ENCODE measurements at places on chromosomes 6 and 20.

DNA sequence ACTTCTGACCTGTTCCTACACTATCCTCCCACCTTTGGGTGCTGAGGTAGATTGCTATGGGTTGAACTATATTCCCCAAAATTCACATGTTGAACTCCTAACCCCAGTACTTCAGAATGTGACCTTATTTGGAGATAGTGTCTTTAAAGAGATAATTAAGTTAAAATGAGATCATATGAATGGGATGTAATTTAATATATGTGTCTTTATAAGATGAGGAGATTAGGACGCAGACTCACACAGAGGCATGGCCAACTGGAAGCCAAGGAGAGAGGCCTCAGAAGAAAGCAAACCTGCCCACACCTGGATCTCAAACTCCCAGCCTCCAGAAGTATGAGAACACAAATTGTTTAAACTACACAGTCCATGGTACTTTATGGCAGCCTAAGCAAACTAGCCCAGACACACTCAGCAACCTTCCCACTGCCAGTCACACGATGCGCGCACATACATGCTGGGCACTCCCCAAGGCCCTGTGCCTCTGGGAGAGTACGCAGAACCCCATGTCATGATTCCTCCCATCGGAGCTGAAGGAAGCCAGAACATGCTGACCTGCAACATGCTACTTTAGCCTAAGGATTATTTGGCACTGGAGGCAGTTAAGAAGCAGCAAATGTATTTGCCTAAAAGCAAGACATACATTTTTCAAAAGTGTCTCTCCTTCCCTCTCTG lies 8.9 kb upstream of the SLC22A1 start:
- no peak for DNase-seq

DNA sequence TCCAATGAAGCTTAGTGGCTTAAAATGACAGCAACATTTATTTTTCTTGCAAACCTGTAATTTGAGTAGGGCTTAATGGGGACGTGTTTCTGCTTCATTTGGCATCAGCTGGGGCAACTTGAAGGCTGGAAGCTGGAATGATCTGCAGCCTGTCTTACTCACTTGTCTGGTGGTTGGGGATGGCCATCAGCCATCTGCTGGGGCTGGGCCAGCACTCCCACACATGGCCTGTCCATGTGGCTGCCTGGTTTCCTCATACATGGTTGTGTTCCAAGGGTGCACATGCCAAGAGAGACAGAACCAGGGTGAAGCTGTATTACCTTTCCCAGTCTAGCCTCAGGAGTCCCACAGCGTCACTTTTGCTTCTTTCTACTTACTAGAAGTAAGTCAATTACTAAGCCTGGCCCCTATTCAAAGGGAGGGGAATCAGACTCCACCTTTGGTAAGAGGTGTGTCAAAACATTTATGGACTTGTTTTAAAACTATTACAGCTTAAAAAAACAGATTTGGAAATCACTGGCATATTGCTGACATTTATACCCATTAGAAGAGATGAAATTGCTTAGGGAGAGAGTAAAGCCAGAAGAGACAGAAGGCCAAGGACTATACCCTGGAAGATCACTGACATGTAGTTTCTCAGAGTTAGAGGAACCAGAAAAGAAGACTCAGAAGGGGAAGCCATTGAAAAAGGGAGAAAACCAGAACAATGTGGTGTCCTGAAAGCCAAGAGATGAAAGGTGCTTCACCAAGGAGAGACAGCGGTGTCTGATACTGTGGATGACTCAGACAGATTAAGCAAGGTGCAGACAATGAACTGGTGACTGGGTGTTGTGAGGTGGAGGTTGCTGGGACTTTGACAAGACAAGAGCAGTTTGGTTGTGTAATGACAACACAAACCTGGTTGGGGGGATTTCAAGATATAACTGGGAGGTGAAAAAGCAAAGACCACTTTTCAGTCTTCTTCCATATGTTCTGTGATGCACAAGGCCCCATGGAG lies 345.2 kb downstream of the GJA1 start:
- no peak for DNase-seq

DNA sequence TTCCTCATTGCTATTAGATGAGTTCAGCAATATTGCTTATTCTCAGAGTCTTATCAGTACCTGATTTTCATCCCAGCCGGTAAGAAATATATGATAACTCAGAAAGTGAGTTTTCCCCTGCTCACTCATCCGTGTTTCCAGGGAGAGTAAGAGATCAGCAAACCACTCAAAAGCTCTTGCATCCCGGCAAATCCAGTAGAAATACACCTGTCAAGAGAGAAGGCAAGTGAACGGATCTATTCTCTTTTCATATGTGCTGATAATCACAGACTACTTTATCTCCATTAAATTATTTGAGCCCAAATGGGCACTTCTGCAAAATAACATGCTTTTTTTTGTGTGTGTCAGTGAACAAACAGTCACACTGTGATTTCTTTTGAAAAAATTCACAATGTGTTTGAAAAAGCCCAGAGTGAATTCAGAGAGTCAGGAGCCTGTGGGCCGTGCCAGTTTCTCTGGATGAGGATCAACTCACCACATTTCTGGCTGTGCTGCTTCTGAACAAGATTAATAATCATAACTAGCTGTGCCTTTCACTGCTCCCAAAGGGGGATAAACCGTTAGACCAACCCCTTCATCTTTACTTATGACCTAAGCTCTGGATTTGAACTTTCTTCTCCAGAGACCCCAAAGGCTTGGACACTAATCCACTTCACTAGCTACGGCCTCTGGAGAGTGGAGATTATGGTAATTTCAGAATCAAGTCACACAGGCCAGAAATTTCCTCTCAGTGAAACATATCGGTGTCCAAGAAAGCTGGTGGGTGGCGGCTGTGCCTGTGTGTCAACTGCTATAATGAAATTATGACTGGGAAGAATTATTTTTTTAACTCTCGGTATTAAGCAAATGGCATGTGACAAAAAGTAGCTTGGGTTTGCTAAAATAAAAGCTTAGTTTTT lies 44.2 kb downstream of the NOX3 start:
- DNase-seq = no peak

DNA sequence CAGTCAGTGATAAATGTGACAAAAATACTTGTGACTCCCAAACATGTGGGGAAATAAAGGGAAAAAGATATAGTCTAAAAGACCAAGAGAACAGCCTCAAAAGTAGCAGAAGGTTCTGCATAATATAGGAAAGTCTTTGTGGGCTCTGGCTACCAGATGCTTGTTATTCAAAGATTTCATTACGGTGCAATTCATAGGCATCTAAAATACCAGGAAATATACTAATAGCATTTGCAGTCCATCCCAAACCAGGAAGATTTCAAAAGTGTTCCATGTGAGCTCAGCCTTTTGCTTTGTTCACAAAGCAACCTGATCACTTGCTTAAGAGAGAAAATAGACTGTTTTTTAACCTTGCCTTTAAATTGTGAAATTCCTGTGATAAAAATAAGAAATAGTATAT lies 506.7 kb upstream of the MARCKS start:
- no peak for DNase-seq

- no peak for DNase-seq
These were observed 137.8 kb downstream of the TTLL2 start for GRCh38 chr6:167462514-167463312.

DNA sequence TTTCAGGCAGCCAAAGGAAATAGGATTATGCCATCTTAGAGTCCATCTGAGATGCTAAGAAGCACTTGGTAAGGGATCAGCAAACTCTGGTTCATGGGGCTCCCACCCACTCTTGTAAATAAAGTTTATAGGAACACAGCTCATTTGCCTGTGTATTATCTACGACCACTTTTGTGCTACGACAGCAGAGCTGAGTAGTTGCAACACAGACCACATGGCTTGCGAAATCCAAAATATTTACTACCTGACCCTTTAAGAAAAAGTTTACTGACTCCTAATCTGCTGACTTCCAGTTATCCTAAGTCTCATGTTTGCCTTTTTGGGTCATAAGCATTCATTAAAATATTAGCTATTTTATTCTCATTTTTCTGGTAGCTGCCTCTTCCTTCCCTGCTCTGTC lies 859.0 kb downstream of the QKI start:
- DNase-seq = no peak

- DNase-seq = no peak
These were observed 578.3 kb downstream of the HACE1 start for GRCh38 chr6:104281370-104281769.

DNA sequence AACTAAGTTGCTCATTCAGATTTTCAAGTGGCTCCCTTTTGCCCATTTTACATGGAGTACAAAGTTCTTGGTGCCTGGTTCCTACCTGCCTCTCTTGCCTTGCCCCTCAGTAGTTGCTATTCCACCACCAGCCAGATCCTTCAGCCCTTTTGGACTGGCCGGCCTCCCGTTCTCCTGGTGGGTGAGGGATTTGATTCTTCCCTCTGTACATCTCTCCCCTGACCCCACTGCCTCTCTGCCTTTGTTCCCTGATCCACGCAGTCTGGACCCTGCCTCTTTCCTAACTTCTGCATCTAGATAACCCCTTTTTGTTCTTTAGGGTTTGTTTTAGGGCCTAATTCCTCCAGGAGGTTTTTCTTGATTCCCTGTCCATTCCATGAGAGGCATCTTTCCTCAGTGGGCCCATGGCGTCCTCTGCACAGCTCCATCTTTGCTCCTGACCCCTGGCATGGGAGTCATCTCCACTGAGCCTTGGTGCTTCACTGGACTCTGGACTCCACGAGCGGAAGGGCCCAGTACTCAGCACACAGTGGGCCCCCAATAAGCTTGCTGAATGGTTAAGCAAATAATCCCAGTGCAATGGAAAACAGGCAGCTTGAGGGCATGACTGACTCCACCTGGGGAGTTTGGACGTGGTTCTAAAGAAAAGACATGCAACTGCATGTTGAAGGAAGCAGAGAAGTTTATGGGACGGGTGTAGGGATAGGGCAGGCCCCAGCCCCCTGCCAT lies 309.3 kb upstream of the SUPT3H start:
- no peak for DNase-seq

GRCh38 chr20:12058216-12058615 lies 140.5 kb downstream of the BTBD3 start:
- DNase-seq = no peak

- no peak for DNase-seq
These were observed 40.1 kb downstream of the DEFB114 start for GRCh38 chr6:49923826-49924225.

GRCh38 chr6:161544801-161545480 lies 271.1 kb upstream of the AGPAT4 start:
- DNase-seq = no peak

- no peak for DNase-seq
These were observed 34.2 kb downstream of the ABHD12 start for GRCh38 chr20:25356271-25356933.

GRCh38 chr6:106446287-106446885 lies 85.9 kb downstream of the CRYBG1 start:
- DNase-seq = no peak

GRCh38 chr20:33284284-33284683 lies 1.3 kb downstream of the BPIFB1 start:
- DNase-seq = no peak

GRCh38 chr6:21556968-21557721 lies 36.4 kb upstream of the SOX4 start:
- DNase-seq = no peak

DNA sequence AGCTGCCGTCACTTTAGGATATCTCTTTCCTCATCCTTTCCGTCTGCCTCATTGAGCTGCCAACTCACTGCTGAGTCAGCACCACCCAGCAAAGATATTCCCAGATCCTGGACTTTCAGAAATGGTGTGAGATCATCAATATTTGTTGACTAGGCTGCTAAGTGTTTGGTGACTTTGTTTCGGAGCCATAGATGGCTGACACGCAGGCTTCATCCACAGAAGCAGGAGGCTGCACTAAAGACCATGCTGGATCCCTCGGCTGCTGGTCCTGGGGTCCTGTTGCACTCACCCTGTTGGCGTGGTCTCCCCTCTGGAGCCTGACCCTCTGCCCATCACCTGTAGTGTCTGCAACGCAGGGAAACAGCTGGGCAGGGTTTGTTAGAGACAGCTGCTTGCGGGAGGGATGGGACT lies 96.5 kb downstream of the ERMARD start:
- DNase-seq = no peak

DNA sequence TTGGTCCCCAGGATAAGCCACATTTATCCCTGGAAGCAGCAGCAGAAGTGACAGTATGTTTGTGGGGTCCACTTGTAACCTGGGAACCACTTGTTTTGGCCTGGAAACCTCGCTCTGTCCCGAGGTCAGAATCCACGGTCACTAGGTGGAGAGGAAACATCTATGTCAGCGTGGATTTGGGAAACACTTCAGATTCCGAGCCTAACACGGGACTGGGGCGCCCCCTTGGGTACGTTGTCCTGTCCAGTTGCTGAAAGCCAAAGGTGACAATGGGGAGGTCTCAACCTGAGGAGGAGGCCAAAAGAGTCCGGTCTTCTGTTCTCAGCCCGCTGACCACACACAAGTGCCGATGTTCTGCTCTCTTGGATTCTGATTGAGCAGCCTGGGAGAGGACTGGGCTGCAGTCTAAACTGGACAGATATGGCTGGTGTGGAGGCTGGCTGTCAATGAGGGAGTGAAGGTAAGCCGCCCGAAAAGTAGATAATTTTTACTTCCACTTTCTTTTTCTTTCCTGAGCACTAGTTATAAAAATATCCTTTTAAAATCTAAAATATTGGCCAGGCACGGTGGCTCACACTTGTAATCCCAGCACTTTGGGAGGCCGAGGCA lies 4.9 kb upstream of the ZFP57 start:
- DNase-seq = no peak

DNA sequence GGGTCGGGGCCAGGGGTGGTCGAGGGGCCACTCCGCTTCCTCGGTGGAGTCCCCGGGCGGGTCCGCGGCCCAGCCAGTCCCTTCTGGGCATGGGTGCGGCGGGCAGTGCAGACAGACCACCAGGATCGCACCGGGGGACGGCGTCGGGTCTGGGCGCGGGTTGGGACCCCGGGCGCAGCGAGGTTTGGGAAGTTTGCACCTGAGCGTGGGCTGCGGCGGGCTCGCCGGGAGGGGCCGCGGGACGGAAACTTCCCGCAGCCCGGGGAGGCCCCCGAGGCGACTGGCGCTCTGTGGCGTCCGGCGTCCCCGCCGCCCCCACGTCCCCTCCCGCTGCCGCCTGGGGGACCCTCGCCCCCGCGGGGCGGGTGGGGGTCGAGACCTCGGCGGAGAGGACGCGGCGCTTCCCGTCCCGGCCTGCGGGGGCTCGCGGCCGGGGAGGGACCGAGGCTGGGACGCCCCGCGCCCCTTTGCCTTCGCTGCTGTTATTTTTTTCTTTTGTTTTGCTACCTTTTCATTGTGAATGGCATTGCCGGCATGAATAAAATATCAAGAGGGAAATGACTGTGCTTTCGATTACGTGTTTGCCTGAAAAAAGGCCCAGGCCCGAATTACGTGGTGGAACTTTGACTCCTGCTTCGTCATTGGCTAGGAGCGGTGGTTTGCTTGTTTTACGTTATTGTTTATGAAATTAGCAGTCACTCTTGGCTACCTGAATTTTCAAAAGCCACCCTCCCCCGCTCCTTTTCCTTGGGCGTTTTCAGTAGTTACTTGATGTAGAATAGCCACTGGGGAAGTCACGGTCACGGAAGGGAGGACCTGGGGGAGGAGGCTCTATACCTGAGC lies 703 bp downstream of the SNX9 start:
- DNase-seq = peak; percentile 84

- DNase-seq = peak; percentile 22
These were observed 16.0 kb downstream of the MARCKS start for GRCh38 chr6:113873043-113873667.

Measured in T-cell (primary cell).